ENCODE measurements at places on chromosomes 13 and 19. TPM values are rescaled to one million over a fixed set of nuclear protein-coding genes. Genes with fewer than 3 reads are reported as not detected.

GRCh38 chr19:40576151-40576584 is 505 bp upstream of the SHKBP1 start:
- no peak for DNase-seq

SLC10A2 gene
- total RNA-seq, result not detected

- DNase-seq, result no peak
Observed at GRCh38 chr19:10102787-10103236, 334 bp upstream of the ANGPTL6 start.

- peak; percentile 82 for DNase-seq
Observed at GRCh38 chr19:20423381-20424197, 142.0 kb downstream of the ZNF737 start.

DNA sequence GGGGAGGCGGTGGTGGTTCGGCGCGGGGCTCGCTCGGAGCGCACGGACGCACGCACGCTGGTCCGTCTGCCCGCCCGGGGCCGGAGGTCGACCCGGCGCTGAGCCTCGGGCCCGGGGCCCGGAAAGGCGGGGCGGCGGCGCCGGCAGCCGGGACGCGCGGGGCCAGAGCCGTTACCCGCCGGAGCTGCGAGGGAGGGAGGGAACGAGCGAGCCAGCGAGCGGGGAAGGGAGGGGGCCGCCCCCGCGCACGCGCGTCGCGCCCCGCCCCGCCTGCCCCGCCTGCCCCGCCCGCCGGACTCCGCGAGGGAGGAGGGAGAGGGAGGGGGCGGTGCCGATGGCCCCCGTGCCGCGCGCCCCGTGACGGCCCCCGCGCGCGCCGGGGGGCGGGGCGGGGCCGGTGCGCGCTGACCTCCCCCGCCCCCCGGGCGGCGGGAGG is 15.0 kb downstream of the CIC start:
- DNase-seq, result peak; percentile 94
